ENCODE measurements at places on chromosomes 3 and 15. TPM values are rescaled to one million over a fixed set of nuclear protein-coding genes. Genes with fewer than 3 reads are reported as not detected.

The CHRFAM7A gene
- total RNA-seq: not detected

The CHRM5 gene
- total RNA-seq: not detected

The BFSP2 gene
- not detected for total RNA-seq

The FGF12 gene
- total RNA-seq: not detected

The ENTPD3 gene
- not detected for total RNA-seq

The DOCK3 gene
- total RNA-seq: under 0.01 TPM

The BSN gene
- total RNA-seq: 0.36 TPM

The SLC6A6 gene
- total RNA-seq: 8.8 TPM

The OR5H15 gene
- total RNA-seq: not detected

The LDHAL6B gene
- not detected for total RNA-seq

The APBA2 gene
- total RNA-seq: 11.0 TPM

The CHMP2B gene
- total RNA-seq: 22.0 TPM

Data from cardiac atrium fibroblast (primary cell).